ENCODE measurements at places on chromosomes 4 and X.

- DNase-seq, result no peak
Measured at GRCh38 chr4:587671-588350, 11.7 kb upstream of the TMEM271 start.

GRCh38 chrX:123184866-123185276 lies 793 bp downstream of the GRIA3 start:
- peak; percentile 6 for DNase-seq

DNA sequence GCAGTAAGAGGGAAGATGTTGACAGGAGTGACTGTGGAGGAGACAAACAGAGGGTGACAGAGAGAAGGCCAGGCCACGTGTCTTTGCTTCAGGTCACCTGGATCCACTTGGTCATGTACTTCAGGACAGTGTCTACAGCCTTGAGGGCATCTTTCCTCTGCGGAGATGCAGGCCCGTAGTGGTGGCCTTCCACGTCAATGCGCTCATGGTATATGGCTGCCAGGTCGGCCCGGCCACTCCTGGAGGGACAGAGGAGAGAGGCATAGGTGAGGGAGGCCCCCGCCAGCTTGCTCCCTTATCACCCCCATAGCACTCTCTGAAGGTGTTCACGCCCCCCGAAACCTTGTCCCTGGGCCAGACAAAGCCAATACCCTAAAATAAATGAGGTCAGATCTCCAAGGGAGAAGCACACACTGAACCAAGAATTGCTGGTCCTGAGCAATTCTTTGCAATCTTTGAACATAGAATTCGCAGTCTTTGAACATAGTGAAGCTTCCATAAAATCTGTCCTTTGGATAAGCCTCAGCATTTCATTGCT lies 99.9 kb downstream of the ENPP6 start:
- DNase-seq, result no peak

DNA sequence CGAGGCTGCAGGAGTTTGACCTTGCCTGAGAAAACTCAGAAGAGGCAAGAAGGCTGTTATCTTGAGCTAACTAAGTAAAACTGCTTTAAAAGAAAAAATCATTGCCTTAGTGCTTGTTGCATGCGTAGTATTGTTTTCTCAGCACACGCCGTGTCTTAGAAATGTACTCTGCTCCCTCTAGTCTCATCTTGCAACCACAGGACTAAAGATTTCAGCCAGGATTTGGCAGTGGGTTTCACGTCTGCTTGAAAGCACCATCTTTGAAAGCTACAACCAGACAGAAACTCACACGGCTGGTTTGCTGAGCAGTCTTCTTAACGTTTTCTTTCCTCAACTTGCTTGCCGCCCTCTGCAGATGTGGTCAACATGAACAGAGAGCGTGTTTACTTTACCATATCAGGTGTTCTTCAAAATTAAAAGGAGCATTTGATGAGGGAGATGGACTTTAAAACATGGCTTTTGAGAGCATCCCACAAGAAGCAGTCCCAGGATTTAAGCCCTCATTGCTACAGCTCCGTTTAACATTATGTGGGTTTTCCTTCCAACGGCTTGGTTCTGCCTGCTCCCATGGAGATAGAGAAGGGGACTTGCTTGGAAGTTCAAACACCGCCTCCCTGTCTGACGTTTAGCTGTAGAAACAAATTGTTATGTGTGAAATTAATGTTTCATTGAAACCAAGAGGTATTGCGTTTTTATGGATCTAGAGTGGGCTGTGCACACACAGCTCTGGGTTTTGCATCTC lies 3.4 kb downstream of the SORCS2 start:
- peak; percentile 61 for DNase-seq

GRCh38 chr4:16952896-16953630 lies 54.6 kb upstream of the LDB2 start:
- DNase-seq, result no peak
